Left ventricle myocardium inferior (tissue), 1 donor: ENCODE measurements at places on chromosomes 2 and 18. TPM values are rescaled to one million over a fixed set of nuclear protein-coding genes. Genes with fewer than 3 reads are reported as not detected.
A peak's percentile ranks its signal among the peaks of the same experiment; 100 is the strongest.

Gene COL6A3
- total RNA-seq: 57.1 TPM

- DNase-seq: no peak
Measured at GRCh38 chr2:127575185-127575765, 39.8 kb downstream of the MYO7B start.

Gene GPBAR1
- 1.5 TPM for total RNA-seq

DNA sequence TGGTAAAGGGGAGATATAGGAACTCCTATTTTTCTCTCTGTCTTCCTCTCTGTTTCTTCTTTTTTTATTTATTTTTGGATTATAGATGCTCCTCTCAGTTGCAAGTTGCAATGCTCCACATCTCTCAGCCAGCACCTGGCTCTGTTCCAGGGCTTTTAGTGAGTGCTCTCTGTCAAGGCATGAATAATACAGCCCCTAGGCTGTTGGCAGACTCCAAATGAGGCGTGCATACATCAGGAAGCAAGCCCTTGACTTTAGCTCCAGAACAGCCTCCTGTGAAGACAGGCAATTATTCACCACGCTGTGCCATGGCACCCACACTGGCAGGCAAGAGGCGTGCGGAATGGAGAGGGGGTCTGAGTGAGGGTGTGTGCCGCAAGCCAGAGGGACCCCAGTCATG is 228.1 kb upstream of the PXDN start:
- DNase-seq: peak; percentile 27

DNA sequence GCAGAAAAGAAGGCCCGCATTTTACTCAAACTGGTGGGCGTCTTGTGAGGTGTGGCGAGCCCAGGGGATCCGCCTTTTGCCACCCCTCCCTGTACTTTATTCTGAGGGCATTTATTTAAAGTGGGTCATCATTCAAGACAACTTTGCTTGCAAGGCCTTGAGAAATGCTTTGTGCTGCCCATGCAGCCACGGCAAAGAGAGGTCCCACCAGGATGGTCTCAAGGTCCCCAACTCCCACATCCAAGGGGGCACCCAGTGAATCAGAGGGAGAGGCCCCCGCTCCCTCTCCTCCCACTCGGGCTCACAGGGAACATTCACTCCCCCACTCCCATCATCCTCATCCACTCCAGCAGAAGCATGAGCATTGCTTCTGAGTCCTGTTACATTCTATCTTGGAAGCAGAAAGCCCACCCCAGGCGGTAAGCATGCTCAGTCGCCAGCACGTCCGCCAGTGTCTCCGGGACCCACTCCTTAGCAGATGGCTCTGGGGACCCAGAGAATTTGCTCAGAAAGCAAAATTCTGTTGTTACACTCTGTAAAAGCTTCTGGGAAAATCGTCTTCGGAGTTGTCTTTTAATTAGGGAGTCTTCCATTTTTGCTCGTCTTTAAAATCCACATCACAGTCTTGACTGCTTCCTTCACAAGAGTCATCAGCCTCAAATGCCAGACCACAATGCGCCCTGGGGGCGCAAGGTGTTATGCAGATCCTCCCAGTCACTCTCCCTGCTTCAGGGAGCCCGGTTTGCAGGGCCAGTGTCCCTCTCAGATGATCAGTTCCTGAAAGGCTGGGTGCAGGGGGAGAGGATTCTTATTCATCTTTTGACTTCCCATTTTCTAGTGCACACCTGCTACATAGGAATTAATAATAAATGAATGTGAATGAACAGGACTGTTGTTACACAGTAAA is 99.4 kb upstream of the NCK2 start:
- no peak for DNase-seq

- DNase-seq: no peak
Measured at GRCh38 chr2:211181626-211182025, 625.2 kb downstream of the CPS1 start.

- DNase-seq: no peak
Measured at GRCh38 chr18:69787825-69788547, 159.7 kb downstream of the CD226 start.

DNA sequence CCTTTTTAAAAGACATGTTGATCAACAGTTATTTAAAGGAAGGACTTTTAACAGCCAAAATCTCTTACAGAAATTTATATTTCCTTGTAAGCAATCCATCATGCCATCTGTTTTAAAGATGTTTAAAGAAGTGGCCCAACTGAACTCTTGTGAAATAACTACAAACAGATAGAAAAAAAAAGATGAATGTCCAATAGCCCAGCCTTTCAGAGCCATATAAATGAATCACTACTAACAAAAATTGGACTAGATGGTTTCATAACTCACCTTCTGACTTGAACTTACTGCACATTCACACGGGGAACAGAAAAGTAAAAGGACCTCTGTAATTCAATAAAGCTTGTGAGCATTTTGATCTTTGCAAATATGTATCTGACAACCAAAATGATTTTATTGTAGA is 319.0 kb upstream of the CHAC2 start:
- no peak for DNase-seq

- DNase-seq: no peak
Measured at GRCh38 chr2:146844226-146844990, 1000.4 kb upstream of the ACVR2A start.

DNA sequence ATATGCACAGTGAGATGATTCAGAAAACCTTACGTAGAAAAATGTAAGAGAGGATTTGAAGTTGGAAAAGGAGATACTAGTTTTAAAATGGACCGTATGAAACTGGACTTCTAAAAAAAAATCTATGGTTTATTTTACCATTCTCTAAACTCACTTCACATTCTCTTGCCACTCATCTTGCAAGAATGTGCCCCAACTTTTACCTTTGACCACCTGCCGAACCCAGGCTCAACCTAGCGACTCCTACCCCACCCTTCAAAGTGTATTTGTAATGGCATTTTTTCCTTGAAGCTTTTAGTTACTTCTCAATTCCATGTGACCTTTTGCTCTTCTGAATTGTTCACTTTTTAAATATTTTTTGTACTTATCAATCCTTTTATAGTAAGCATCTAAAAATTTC is 160.8 kb downstream of the PHLPP1 start:
- no peak for DNase-seq

DNA sequence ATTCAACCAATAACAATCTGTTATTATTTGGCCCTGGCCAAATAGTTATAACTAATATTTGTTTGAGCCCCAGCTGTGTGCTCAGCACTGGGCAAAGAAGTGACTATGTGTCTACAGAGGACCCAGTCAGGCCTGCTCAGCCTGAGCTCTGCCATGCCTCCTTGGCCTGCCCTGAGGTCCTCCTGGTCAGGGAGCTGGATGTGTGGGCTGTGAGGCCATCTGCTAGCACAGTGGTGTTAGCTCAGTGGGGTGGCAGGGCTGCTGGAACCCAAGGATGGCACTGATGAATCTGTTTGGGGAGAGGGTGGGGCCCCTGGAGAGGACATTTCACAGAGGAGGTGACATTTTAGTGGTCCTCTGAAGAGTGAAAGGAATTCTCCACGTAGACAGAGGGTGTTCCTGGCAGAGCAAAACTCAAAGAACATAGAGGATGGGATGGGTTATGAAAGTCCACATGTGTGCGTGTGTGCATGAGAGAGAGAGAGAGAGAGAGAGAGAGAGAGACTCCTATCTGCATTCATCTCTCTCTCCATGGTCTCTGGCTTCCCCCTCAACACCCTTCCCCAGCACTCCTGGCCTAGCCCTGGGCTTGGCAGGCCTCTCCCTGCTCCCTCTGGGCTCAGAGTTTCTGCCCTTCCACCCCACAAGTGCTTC is 21.2 kb upstream of the ATOH8 start:
- DNase-seq: no peak

Gene DNAJC5G
- 1.2 TPM for total RNA-seq

Gene LIMS4
- total RNA-seq: 2.1 TPM

- DNase-seq: no peak
Measured at GRCh38 chr2:132875193-132875592, 205.2 kb upstream of the LYPD1 start.

GRCh38 chr2:105473011-105473410 is 74.2 kb upstream of the FHL2 start:
- DNase-seq: no peak

DNA sequence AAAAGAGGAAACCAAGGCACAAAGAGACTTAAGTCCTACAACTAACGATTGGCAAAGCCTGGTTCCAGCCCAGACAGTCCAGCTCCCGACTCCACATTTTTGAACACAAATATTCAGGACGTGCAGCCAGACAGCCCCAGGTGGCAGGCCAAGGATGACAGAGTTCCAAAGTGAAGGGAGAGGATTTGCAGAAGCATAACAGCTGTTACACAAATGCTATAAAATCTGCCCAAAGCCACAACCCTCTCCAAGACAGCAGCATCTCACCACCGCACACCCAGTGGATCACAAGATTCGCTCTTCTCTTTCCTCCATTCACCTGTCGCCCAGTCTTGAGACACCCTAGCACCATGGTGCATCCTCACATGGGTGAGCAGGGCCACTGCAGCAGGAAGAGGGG is 227.1 kb upstream of the ID2 start:
- DNase-seq: peak; percentile 34

Gene TXNDC2
- total RNA-seq: not detected

GRCh38 chr2:177429688-177430325 is 37.2 kb downstream of the AGPS start:
- no peak for DNase-seq

Gene DLGAP1
- total RNA-seq: 0.05 TPM

DNA sequence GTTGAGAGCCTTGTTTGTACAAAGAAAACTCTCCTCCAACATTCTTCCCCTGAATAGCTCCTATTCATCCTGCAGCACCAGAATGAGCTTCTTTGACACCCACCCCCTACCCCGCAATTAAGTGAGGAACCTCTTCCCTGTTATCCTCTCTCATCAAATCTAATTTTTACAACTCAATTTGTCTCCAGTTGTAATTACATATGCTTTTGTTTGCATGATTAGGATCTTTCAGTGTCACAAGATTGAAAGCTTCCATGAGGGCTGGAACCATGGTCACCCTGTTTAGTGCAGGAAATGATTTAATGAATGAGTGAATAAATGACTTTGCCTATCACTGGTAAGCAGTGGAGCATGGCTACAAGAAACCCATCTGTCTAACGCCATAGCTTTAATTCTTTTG is 334.6 kb upstream of the KLHL29 start:
- DNase-seq: no peak

DNA sequence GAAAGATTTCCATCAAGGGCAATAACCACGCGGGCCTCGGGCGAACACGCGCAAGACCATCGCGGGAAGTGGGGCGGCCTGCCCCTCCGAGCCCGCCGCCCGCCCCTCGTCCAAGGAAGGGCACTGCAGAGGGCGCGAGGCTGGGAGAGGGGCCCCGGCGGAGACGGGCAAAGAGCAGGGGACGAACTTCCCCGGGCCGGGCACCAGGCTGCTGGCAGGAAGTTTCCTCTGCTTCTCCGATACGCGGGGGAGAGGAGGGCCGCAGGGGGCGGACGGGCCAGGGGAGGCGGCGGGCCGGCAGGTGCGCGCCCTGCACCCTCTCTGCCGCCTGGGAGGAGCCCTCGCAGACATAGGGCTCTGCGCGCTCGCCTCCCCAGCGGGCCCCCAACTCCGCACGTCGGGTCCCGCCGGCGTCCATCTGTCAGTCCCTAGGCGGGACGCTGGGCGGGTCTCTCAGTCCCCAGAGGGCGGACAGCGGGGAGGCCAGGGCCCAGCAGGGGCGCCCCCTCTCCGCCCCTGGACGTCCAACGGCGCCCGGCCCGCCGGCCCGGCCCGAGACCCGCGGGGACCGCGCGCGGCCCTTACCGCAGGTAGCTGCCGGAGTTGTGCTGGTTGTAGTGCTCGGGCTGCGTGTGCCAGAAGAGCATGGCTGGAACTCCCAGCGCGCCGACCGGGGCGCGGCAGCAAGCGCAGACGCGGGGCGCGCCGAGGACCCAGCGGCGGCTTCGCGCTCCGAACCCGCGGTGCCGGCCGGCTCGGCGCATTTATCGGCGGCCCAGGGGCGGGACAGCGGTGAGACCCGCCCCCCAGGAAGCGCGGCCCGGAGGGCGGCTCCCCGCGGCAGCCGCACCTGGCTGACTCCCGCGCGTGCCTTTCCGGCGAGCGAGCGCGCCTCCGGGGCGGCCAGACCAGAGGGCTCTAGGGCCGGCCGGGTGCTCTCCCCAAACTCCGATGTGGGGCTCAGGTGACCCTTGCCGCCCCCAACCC is at the start of gene TFCP2L1:
TSS of gene TFCP2L1 (minus strand) at position 740 of the 987 bp plus-strand sequence. CDS start at position 647, 93 bp downstream.
- no peak for DNase-seq

GRCh38 chr2:106108351-106108750 is 85.8 kb downstream of the UXS1 start:
- DNase-seq: no peak

DNA sequence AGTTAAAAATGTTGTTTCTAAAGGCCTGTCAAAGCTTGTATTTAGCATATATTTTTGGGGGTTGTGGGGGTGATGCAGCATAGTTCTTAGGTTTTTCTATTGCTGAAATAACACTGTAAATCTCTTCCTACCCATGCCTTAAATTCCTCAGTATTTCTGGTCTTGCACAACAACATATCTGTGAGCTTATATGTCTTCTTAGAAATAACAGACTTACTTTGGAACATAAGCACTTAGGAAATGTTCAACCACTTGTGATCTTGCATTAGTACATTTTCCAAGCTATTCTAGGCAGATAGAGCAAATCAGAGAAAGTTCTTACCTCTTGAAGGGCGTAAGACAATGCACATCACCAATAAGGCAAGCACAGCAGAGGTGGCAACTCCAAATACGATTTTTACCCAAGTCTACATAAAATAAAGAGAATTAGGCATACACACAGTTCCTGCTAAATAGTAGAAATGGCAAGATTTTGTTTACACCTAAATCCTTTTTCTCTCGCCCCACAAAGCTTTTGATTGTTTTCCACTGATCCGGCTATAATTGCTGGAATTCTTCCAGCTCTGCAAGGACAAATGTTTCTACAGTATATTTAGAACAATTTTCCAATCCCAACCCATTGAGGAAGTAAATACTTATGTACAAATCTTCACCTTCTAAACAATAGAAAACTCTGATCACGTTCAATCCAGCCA is 512 bp downstream of the FAP start:
- no peak for DNase-seq

Gene SLC8A1
- 990 TPM for total RNA-seq

GRCh38 chr18:41744421-41745030 is 210.5 kb upstream of the PIK3C3 start:
- DNase-seq: no peak
